ENCODE measurements at places on chromosomes 1 and 21.

- DNase-seq = peak; percentile 35
Measured at GRCh38 chr1:78839704-78840277, 166.7 kb downstream of the ADGRL4 start.

- no peak for DNase-seq
Measured at GRCh38 chr21:32499249-32500055, 85.9 kb downstream of the TCP10L start.

- no peak for DNase-seq
Measured at GRCh38 chr1:4027492-4028138, 127.5 kb upstream of the C1orf174 start.

- no peak for DNase-seq
Measured at GRCh38 chr1:43587594-43587993, 56.9 kb downstream of the PTPRF start.

DNA sequence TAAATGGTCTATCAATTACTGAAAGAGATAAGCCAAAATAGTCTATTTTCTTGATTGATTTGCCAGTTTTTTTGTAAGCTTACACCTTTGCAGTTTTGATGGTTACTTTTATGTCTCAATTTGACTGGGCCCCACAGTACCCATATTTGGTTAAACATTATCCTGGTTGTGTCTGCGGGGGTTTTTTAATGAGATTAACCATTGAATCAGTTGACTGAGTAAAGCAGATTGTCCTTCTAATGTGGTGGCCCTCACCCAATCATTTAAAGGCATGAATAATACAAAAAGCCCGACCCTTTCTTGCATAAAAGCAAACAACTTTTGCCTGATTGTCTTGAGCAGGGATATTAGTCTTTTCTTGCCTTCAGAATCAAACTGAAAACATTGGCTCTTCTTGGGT is 650.0 kb upstream of the RGS18 start:
- no peak for DNase-seq

GRCh38 chr21:34936883-34937563 is 112.1 kb downstream of the RUNX1 start:
- DNase-seq = peak; percentile 51

DNA sequence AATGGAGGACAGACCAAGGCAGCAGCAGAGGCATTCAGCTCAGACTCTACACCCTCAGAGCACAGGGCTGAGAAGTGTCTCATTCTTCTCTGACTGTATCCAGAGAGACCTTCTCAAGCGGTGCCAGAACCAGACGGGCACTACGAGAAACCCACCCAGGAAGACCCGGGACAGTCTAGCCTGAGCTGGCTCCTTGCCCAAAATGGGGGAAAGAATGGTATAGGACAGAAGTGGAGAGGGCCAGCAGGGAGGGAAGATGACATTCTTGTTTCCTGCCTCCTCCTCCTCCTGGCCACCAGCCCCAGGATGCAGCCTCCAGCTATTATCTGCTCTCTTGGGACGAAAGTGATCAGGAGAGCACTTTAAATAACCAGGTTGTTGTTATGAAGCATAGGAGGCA is 22.6 kb upstream of the PRELP start:
- no peak for DNase-seq

DNA sequence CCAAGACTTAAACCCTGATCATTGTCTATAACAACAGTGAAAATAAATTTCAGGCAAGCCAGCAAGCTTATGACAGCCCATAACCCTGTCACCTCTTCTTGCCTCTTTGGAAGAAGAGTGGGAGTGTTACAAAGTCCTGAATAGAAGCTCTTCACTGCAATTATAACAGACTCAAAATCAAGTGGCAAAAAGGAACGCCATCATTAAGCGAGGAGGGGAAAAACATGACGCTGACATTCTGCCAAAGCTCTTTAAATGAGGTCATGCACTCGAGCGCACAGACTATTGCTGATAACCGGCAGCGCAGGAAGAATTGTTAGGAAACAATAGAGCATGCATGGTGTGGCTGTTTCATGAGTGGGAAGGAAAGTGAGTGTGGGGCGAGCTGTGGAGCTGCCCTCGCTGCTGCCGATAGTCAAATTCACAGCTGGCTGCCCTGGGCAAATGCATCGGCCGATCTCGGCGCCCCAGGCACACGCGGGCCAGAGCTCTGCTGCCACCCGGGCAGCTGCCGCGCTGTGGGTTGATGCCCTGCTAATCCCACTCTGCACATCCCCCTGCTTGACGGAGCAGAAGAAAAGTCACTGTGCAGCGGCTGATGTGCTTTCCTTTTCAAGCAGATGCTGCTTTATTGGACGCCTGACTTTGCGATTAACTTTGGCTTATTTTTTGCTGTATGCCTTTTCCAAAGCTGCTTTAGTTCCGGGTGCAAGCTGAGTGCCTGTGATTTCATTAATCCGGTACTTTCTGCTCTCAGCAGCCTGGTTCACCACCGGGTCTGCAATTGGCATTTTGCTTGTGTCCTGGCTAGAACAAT is 102.4 kb upstream of the ST6GALNAC5 start:
- DNase-seq = peak; percentile 45

- DNase-seq = no peak
Measured at GRCh38 chr1:66464351-66464750, 69.6 kb upstream of the SGIP1 start.

DNA sequence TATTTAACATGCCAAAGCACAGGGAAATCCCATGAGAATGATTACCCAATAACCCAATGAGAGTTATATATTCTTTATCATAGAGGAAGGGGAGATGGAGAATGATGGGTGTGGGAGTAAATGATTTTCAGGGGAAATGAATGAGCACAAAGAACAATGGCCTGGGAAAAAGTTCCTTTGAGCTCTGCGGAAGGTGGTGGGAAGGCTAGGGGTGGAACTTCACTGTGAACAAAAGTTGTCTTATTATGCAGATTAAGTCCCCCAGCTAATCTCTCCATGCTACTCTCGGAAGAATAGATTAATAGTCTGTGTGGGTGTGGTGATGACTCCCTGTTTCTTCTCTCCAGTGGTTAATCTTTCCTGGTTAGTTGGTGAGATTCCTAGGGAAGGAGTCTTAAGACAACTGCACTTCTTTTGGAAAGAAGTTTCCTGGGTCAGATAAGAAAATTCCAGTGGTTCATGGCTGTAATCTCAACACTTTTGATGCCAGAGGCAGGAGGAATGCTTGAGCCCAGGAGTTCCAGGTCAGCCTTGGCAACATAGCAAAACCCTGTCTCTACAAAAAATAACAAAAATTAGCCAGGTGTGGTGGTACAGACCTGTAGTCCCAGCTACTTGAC is 71.6 kb downstream of the DNTTIP2 start:
- no peak for DNase-seq

- DNase-seq = no peak
Measured at GRCh38 chr1:844472-845026, 79.2 kb upstream of the SAMD11 start.

DNA sequence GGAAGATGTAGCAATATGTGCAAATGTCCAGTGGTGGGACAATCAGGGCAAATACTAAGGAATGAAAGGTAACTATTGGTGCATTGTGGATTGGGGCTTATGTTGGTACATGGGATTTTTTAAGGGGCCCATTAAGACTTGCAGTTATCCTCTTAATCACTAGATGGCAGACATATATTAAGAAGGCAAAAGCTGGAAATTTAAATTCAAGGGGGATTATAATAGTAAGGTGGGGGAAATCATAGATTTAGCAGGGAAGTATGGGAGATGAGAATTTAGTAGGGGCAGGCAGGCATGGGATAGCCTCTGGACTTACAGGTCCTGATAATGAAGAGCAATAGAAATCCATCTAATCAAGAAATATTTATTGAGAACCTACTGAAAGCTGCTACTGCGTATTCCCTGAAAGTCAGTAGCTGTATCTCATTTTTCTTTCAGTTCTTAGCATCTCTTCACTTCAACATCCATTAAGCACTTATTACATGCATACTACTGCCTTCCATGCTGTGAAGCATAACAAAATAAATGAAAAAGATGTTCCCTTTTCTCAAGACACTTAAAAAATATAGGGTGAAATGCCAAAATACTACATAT is 251.8 kb downstream of the CRB1 start:
- DNase-seq = no peak

DNA sequence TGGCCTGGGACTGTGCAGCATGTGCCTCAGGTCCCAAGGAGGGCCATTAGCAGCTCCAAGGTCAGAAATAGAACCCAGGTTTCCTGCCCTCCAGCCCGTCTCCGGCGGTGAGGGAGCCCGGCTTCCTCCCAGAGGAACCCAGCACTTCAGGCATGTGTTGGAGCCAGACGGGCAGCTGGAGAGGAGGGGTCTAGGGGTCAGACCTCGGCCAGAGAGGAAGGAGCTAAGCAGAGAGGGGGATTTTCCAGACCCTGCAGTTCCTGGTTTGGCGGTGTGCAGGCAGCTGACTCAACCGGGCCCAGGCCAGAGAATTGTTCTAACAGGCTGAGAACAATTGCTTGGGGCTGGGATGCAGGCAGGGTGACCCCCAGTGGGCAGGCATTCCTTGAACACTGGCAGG is 37.1 kb downstream of the HSPG2 start:
- DNase-seq = no peak

- DNase-seq = peak; percentile 60
Measured at GRCh38 chr21:34648739-34649297, 20.0 kb upstream of the CLIC6 start.

DNA sequence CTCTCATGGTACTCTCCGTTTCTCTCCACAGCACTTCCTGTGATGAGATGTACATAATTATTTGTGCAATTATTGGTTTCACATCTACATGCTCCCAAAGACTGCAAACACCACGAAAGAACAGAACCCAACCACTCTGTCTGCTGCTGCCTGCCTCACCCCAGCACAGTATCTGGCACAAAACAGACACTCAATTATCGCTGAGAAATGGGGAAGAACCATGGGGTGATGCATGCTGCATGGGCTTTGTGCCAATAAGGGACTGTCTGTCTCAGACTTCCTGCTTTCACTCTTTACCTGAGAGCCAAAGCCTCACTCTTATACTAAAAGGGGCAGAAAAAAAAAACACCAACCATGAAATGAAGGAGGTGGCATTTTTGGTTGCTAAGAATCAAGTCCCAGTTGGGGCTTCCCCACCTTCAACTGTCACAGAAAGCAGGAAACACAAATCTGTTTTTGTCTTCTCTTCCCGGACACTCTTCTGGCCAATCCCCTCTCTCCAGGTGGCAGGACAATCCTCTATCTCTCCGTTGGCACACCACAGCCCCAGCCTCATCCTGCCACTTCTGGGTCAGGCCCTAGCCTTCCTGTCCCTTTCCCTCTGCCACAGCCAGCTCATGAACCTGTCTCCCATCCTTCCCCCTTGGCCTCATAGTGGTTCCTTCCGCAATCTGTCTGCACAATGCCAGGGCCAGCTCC is 82.0 kb downstream of the TGFBR3 start:
- DNase-seq = peak; percentile 44

DNA sequence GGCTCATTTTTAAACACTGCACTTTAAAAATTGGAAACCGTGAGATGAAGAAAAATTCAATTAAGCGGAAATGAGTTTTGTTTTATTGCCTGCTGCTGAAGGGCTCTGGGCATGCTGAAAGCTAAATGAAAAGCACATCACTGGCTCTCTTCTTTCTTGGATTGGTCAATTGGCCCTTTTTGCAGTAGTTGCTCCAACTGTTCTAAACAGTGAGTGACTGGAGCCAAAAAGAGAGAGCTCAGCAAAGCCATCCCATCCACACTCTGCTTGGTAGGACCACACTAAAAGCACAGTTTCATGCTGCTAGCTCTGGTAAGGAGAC is 48.1 kb downstream of the LHX4 start:
- no peak for DNase-seq

GRCh38 chr1:11838349-11839272 is 9.0 kb downstream of the NPPA start:
- DNase-seq = peak; percentile 47

GRCh38 chr1:21605964-21606705 is 63.0 kb downstream of the RAP1GAP start:
- DNase-seq = no peak

GRCh38 chr1:10663678-10664035 is 132.8 kb downstream of the CASZ1 start:
- no peak for DNase-seq

DNA sequence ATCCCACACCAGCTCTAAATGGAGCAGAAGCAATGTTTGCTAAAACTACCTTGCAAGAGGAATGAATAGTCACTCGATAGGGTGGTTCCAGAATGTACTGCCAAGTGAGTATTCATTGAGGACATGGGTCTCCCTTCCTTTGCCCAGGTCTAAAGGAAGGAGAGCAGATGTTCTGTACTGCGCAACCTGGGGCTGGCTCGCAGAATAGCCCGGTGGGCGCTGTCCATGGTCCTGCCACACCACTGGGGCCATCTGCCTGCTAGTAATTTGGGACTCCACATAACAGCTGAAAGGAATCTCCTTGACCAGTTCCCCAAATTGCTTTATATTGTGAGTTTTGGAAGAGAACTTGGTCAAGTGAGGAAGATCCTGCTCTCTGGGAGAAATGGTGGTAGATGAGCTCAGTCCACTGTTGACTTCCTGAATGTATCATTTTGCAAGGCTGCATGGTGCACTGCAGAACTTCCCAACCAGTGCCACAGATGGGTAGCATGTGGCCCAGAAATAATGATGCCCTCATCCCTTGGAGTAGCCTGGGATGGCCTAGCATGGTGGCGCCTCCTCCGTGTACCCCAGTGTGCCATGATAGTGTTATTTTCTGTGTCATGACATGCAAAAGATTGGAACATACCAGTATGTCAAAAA is 5.7 kb downstream of the SLC6A17 start:
- no peak for DNase-seq

DNA sequence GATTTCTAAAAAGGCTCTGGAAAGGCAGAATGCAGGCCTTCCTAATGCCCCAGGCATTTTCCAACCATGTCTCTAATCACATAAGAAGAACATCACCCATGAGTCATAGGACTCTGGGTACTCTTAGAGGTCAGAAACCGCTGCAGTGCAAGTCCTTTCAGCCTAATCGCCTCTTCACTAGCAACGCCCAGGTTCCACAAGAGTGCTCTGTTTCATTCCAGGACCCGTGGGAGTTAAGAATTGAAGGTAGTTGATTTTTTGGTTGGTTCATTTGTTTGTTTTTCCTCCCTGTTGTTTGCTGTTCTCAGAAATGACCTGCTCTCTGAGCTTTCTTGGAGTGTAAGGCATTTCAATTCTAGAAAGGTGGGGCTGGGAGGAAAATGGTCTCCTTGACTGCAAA is 123.2 kb downstream of the NR5A2 start:
- no peak for DNase-seq

GRCh38 chr1:85467929-85468540 is 3.1 kb upstream of the DDAH1 start:
- DNase-seq = no peak

DNA sequence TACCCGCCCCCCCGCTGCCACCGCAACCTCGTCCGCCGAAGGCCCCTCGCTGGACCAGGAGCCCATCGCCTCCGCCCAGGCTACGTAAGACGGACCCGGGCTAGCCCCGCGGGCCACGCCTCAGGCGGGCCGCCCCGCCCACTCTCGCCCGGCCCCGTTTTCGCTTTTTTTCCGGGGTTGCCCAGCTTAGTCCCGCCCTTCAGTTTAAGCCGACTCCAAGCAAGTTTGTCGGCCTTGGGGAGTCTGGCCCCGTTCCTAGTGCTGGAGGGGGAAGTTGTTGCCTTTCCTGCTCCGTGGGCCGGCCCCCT is 3.0 kb downstream of the RUSC1 start:
- DNase-seq = peak; percentile 84

- no peak for DNase-seq
Measured at GRCh38 chr21:31426235-31426797, 82.3 kb upstream of the TIAM1 start.
